ENCODE measurements at places on chromosomes 12 and 14.

- no peak for DNase-seq
These were observed 43.0 kb upstream of the LRRC10 start for GRCh38 chr12:69653703-69654102.

- peak; percentile 12 for DNase-seq
These were observed 116.0 kb downstream of the CACNA1C start for GRCh38 chr12:2168808-2169207.

- DNase-seq: no peak
These were observed 4.7 kb upstream of the GPATCH2L start for GRCh38 chr14:76146976-76147375.

- DNase-seq: no peak
These were observed 473.5 kb downstream of the ETNK1 start for GRCh38 chr12:23098517-23098916.

- DNase-seq: no peak
These were observed 169.5 kb upstream of the SSTR1 start for GRCh38 chr14:38038171-38038570.

DNA sequence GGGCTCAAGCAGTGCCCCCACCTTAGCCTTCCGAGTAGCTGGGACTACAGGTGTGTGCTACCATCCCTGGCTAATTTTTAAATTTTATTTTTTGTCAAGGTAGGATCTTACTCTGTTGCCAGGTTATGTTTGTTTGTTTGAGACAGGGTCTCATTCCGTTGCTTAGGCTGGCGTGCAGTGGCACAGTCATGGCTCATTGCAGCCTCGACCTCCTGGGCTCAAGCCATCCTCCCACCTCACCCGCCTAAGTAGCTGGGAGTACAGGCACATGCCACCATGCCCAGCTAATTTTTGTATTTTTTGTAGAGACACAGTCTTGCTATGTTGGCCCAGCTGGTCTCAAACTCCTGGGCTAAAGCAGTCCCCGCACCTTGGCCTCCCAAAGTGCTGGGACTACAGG lies 83.3 kb upstream of the KCNH3 start:
- no peak for DNase-seq

DNA sequence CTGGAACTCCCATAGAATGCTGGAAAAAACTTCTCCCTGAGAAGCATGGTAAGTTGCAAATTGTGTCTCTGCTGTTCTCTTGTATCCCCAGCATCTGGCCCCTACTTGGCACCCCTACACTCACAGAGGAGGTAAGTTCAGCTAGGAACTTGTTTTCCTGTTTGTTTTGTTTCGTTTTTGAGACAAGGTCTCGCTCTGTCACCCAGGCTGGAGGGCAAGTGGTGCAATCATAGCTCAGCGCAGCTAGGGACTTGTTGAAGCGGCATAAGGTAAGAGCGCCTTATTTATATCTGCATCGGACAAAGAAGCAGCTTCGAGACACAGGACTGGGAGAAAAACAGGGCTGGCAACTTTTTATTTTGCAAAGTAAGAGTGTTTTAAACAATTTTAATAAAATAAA lies 18.5 kb upstream of the ANO2 start:
- no peak for DNase-seq

DNA sequence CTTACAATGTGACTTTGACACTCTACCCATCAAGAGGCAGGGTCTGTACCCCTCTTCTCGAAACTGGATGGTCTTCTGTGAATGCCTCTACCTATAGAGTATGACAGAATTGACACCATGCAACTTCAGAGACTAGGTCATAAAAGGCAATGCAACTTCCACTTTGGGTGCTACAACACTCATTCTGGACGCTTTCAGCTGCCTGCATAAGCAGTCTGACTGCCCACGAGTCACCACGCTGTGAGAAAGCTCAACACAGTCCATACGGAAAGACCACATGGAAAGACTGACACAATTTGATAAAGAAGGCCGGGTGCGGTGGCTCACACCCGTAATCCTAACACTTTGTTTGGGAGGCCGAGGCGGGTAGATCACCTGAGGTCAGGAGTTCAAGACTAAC lies 14.9 kb downstream of the SLC7A7 start:
- no peak for DNase-seq

DNA sequence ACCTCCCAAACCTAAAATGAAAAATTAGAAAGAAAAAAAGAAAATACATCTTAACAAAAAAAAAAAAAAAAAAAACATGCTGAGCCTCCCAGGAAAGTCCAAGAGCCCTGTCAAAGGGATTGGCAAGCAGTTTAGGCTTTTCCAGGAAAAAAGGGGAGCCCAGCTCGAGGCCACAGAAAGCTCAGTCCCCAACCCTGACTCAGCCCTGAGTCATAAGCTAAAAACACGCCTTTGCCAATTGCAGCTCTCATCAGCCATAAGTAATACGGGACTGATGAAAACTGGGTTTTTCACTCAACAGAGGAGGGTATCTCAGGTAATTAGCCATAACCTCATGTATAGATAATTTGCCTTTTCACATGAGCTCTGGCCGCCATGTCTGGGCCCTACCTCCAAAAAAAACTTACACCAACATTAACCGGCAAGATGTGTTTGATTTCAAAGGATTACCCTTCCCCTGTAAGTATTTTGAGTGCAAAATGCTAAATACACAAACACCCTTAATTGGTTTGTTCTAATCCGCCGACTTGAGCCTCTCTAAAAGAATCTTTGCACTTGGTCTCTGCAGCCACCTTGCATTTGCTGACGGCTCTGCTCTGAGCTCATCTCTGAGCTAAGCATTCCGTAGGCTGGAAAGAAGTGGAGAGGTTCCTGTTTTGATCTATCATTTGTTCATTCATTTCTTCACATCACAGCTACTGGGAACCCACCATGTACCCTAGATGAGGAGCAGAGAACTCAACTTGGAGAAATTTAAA lies 319.2 kb downstream of the BCL11B start:
- no peak for DNase-seq

DNA sequence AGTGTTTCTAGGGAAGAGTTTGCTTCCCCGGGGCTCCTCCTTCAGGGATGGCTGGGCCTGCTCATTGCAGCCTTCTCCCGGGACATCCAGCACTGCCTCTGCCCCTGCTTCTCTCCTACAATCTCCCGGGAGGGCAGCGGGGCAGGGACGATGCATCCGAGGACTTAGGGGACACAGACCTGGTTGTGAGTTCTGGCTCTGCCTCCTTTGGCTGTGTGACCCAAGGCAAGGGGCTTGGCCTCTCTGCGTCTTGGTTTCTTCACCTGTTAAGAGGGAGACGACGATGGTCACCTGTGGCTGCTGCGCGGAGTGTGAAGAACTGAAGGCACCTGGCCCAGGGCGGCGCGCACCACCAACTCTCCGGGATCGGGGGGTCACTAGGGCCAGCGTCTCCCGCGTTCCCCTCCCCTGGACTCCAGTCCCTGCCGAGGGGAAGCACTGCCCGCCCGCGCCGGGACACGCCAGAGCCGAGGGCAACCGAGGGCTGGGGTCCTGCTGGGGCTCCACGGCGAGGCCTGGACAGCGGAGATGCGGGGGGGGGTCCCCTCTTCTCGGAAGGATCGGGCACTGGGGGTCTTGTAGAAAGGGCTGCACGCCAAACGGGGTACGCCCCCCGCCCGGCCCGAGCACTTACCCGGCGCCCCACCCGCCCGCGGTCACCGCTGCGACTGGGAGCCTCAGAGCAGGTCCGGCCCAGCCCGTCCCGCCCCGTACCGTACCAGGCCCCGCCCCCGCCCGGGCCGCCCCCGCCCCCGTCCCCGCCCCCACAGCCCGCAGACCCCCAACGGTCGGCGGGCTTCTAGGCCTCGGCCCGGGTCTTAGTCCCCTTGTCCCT lies at the start of gene HVCN1:
TSS of gene HVCN1 (minus strand) at position 670 of the 835 bp plus-strand sequence. CDS start 5,870 bp downstream, outside the sequence.
- DNase-seq: no peak

GRCh38 chr14:50542941-50543418 lies 10.6 kb upstream of the MAP4K5 start:
- peak; percentile 62 for DNase-seq

DNA sequence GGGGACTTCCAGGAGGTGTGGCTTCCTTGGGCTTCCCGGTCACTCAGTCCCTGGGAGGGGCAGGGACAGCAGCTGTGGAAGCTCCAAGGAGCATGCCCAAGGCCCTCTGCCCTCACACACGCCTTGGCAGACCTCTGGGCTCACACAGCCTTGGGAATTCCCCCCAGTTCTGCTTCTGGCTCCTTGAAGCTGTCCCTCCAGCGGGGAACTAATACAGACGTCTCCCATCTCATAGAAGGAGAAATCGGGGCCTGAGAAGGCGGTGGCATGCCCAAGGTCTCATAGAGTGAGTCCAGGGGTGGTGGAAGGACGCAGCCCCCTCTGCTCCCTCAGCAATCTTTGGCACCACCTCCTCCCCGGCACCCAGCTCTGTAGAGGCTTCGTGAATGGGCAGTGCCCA lies 15.7 kb upstream of the TMEM119 start:
- DNase-seq: no peak

DNA sequence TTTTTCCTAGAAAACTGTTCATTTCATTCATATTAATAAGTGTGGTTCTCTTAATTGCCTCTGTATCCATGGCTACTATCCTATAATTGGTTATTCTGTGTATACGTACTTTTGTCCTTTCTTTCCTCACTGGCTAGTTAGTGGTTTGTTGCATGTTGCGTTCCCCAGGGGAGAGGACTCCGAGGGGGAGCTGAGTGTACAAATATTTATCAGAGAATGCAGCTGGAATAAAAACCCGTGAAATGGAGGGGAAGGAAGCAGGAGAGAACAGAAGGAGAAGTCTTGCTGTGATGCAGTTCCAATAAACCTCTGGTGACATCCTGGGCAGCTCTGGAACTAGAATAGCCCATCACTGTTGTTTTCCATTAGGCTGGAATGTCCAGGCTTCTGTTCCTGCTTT lies 117.1 kb upstream of the RGS6 start:
- DNase-seq: no peak

DNA sequence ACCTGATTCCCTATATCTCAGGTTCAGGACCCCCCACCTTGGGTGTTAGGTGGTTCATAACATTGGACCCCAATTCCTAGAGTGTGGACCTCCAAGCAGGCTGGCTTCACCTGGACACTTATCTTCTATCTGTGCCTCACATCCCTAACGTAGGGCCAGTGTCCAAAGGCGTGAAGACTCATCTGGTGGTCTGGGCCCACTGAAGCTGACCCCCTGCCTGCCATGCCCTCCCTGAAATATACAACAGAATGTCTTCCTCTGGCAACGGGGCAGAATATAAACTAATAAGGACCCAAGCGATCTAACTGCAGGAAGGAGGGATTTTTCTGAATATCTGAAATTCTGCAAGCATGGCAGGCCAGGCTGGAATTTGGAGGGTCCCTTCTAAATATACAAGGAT lies 5.6 kb downstream of the HOXC13 start:
- no peak for DNase-seq

DNA sequence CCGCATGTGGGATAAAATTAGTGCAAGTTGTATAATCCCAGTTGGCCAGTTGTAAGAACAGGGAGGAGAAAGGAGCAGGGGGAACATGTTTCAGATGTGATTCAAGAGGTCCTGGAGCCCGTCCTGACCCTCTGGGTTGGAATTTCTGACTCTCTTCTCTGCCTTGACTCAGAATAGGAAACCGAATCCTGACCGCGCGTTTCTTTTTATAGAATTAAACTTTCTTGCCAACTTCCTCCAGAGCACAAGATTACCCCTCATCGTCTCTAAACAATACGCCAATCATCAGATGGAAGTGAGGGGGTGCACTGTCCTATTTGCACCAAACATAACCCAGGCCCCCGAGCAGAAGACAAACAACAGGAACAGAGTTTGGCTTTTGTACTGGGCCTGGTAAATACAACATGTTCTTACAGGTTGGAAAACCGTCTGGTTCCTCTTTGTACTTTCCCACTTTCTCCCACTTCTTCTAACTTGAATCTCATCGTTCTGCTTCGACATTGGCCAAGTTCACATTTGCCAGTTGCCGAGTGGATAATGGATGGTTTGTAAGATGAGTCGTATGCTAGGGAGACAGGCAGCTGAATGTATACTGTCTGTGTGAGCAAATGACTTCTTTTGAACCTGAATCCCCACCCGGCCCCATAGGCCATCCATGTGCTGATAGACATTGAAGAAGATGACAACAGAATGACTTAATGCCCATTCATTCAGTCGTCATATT lies 42.6 kb upstream of the MED13L start:
- no peak for DNase-seq

- DNase-seq: peak; percentile 72
These were observed 6.0 kb upstream of the SIX1 start for GRCh38 chr14:60655119-60655897.

DNA sequence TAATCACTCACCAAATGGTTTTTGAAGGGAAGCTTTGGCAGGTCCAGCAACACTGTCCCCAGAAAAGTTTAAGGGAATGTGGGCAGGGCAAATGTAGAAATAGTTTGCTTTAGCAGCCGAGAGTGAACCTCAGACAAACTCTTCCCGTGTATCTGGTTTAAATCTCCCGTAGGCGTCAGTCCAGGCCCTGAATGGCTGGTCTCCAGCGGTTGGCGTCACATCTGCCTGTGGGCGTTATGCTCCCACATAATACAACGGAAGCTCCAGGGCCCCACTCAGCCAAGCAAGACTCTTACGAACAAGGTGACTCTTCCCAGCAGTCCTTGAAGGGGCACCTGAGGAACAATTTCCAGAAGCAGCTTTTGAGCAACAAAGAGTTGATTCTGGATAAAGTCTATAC lies 942 bp downstream of the ZC2HC1C start:
- DNase-seq: no peak

- DNase-seq: no peak
These were observed 23.0 kb upstream of the GSG1 start for GRCh38 chr12:13126494-13126893.

DNA sequence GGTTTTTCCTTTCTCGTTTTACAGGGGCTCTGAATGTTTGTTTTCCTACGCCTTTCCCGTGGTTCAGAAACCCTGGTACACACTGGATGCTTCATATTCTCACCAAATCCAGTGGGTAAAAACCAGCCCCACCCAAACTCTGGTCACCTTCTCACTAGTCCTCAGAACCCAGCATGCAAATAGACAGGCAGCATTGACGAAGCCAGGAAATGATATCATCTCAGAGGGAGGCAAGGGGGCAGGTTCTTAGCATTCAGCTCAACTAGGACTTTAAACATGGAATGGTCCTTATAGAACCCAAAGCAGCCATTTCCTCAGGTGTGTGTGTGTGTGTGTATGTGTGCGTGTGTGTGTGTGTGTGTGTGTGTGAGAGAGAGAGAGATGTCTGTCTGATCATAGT lies 142.0 kb downstream of the KCNK10 start:
- no peak for DNase-seq

GRCh38 chr12:93788853-93789252 lies 111.7 kb downstream of the CRADD start:
- no peak for DNase-seq

DNA sequence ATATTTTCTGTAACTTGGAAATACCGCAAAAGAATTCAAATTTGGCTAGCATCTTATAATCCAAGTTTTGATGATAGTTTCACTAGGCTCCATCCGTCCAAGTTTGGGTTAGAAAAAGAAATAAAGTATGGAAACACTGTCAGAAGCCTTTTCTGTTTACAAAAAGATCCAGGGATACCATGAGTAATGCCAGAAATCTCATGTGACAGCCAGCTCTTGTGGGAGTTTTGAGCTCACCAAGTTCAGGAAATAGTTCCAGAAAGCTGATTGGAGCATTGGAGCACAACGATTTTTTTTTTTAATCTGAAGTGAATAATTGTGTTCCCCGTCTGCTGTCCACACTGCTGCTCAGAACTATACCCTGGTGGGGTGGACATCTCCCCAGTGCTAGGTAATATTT lies 229.7 kb upstream of the NPAS3 start:
- no peak for DNase-seq

- DNase-seq: no peak
These were observed 23.6 kb downstream of the DAD1 start for GRCh38 chr14:22565391-22565945.

- no peak for DNase-seq
These were observed 480.5 kb downstream of the VRK1 start for GRCh38 chr14:97277711-97278110.

- DNase-seq: no peak
These were observed 2.1 kb downstream of the IFI27 start for GRCh38 chr14:94112513-94113063.

GRCh38 chr14:105389534-105389933 lies 8.8 kb upstream of the TEX22 start:
- DNase-seq: no peak

Data from NCI-H187 treated with DMSO at 0.1 percent for 48 hours (cell line).